T-helper 1 cell (primary cell): ENCODE measurements at places on chromosomes 5 and 9.
A peak's percentile ranks its signal among the peaks of the same experiment; 100 is the strongest.

DNA sequence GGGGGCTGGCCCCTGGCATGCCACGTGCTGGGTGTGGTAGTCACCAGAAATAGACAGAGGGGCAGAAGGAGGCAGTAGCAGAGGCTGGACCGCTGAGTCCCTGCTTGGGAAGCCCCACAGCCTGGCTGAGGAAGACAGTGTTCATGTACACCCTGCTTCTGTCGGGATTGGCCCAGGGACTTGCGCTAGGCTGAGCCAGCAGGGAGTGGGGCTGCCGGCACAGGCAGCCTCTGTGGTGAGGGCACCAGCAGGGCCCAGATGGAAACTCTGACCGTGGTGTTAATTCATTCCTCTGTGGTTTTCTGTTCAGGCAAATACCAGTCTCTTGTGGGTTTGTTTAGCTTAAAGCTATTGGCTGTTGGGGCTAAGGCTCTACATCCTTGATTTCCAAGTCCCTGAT lies 108.6 kb upstream of the RAD23B start:
- DNase-seq, result no peak

- DNase-seq, result no peak
Measured at GRCh38 chr5:16483361-16483760, 17.8 kb upstream of the ZNF622 start.

- no peak for DNase-seq
Measured at GRCh38 chr9:72930828-72931227, 22.0 kb downstream of the ALDH1A1 start.

GRCh38 chr5:173926359-173926758 lies 38.2 kb downstream of the CPEB4 start:
- no peak for DNase-seq

DNA sequence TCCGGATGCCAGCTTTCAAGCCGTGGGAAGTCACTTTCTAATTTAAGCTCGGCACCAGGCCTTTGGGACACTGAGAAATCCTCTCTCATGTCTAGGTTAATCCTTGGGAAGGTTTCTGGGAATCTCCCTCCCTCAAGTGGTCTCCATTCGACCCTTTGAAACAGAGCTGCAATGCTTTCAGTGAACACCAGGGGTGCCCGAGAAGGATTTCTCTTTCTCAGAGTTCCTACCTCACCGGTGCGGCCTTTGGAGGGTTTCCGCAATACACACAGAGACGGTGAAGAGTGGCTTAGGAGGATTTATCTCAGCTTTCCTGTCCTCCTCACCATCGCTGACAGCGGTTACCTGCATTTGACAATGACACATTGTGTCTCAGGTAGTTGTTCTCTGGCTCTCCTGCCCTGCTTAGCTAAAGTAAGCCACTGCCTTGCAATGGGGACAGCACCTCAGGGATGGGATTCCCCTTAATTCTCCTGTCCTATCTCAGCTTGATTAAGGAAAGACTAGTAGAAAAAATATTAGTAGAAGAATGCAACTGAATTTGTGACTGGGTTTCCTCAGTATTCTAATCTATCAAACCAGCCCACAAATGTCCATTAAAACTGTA lies 180.6 kb downstream of the GABRG2 start:
- DNase-seq, result no peak

DNA sequence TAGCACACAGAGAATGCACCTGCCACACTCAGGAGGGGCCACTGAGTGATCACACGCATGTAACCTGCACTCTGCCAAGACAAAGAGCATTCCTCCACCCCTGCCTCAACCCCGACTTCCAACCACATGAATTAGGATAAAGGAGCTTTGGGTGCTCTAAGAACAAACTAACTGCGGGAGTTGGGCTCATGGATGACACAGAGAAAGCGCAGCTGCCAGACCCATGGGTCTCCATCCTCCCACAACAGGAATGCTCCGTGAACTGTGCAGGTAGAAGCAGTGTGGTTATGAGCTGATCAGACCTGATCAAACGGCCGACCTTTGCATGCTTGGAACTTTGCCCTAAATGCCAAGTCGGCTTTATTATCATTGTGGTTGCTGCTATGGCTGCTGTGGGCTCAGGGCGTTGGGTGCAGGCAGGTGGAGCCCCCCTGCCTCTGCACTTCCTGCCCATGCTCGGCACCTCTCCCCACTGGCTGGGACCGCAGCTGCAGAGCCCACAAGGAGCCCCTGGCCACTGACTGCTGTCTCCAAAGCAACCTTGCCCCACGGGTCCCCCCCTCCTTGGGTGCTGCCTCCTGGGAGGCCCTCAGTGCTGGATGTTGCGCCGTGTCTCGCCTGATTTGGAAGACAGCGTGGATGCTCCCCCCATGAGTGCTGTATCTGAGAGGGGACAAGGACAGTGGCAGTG lies 2.6 kb upstream of the SLC6A3 start:
- no peak for DNase-seq

GRCh38 chr9:14433351-14434157 lies 119.6 kb upstream of the NFIB start:
- DNase-seq, result no peak

DNA sequence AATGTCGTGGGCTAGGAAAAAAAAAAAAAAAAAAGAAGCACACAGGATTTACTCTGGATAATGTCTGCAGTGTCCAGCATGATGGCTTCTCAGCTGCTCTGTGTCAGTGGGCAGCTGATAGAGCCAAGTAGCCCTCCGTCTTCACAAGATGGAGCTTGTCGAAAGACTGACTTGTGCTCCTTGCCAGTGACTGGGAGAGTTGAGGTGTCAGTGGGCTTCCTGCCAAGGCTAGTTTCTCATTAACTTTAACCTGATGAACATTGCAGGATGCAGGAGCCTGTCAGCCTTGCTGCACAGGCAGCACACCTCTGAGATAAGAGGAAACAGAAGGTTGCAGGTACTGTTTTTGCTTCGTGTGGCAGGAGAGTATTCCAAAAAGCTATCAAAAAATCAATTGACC lies 171.4 kb upstream of the SGCD start:
- DNase-seq, result no peak

DNA sequence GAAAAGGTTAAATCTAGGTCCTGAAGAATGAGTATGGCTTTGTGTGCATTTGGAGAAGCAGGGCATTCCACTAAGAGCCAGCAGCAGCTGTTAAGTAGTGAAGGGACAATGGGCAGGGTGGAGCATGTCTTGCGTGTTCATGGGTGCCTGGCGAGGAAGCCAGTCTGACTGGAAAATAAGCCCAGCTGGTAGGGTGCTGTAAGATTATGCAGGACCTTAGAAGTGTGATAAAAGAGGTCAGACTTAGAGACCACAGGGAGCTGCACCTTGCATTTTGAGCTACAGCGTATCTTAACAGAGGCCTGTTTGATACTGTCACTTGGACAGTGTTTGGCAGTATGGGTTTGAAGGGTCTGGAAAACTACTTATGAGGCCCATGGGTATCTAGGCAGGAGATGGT lies 131.7 kb upstream of the ELL2 start:
- DNase-seq, result no peak

- DNase-seq, result no peak
Measured at GRCh38 chr9:78663369-78663768, 366.4 kb downstream of the PSAT1 start.

DNA sequence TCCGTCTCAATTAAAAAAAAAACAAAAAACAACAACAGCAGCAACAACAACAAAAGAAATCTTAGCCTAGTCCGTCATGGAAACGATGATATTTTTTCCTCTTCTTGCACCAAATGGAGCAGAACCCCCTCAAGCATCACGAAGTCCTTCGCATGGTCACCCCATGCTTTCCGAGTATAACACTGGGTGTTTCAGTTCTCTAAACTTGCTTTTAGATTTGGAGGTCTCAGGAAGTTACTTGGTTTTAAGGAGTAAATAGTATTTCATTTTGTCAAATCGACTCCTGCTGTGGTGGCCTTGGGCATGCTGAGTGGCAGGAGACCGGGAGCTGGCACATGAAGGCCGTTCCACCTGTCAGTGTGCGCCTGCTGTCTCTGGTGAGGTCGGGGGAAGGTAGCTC lies 118.5 kb upstream of the CACNA1B start:
- DNase-seq, result no peak

GRCh38 chr9:70594386-70594944 lies 180.0 kb upstream of the KLF9 start:
- no peak for DNase-seq

GRCh38 chr9:121333950-121334773 lies 35.9 kb downstream of the STOM start:
- DNase-seq, result no peak

DNA sequence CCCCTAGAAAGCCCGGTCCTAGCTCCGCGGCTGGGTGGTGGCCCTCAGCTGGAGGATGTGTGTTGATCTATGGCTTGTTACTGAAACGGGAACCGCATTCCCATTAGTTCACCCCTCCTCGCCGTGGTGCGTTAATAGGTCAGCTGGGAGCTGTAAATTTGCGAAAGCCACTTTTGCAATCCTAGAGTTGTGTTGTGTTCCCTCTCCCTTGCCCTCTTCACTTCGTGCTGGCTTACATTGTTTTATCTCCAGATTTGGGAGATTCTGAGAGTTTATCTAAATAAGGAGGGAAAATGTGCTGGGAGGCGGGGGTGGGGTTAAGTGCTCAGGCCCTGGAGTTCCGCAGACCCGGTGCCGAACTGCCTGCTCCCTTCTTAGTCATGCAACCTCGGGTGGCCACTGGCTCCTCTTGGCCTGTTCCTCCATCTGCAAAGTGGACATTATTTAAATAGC lies 62.8 kb downstream of the HMCN2 start:
- DNase-seq, result no peak

- DNase-seq, result no peak
Measured at GRCh38 chr5:81180780-81181460, 52.2 kb upstream of the CKMT2 start.

DNA sequence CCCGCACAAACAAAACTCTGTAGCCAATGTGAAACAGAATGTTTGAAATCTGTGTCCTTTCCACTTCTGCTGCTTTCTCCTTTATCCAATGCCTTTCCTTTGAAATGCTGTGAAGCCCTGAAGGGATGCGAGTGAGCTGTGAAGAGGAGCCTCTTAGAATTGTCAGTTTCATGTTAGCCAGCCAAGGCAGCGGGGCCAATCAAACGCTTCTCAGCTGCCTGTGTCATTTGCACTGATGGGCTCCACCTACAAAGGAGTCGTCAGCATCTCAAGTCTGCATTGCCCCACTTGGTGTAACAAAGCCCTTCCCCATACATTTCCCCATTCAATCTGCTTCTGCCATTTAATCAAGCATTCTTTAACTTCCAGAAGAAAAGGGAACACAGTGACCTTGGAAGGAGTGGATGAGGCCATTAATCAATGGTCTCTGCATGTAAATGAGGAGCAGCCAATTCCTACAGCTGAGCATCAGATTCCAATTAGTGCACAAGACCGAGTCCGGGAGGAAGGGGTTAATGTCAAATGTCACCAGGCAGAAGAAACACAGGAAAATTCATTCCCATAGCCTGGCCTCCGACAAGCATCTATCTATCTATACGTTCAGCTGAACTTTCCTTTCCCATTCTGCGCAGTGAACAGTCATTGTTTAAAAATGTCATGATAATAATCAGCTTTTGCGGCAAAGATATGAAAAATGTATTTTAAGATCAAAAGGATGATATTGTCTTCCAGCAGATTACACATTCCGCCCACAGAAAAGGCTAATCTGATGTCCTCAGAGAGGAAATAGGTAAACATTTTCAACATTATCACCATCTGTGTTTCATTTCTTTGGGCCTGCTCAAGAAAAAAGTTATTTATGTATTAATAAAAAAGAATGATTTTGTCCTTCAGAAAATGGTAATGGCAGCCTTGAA lies 154.6 kb downstream of the FSTL4 start:
- no peak for DNase-seq

DNA sequence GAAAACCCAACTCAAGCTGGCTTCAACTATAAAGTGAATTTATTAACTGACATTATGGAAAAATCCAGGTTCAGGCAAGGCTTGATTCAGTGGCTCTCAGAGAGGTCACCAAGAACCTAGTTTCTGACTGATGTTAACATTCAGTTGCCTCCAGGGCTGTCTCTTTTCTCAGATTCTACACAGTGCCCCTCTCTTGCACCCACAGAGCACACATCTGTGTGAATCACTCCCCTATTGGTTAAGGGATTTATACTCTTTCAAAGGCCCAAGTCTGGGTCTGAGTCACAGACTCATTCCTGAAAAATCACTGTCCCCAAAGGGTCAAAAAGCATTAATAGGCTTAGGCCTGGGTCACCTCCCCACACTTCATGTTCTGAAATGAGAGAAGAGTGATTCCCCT lies 6.2 kb upstream of the HAVCR2 start:
- DNase-seq, result no peak

GRCh38 chr5:36305571-36306326 lies 4.0 kb upstream of the RANBP3L start:
- DNase-seq, result peak; percentile 12

DNA sequence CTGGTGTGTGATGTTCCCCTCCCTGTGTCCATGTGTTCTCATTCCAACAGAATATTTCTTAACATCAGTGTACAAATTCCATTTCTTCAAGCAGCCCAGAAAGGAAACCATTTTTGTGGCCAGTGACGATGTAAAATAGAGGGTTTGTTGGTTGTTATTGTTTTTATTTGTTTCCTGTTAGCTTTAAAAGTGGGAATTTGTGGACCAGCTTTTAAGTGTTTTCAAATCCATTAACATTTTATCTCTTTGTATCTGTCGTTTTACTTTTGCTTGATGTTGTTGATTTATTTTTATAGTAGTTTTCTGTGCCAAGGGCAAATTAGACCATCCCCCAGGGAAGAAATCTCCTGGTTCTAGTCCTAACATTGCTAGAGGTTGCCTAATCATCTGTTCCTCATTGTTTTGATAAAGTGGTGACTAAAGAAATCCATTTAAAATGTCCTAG lies 100.0 kb downstream of the GDNF start:
- DNase-seq, result no peak

DNA sequence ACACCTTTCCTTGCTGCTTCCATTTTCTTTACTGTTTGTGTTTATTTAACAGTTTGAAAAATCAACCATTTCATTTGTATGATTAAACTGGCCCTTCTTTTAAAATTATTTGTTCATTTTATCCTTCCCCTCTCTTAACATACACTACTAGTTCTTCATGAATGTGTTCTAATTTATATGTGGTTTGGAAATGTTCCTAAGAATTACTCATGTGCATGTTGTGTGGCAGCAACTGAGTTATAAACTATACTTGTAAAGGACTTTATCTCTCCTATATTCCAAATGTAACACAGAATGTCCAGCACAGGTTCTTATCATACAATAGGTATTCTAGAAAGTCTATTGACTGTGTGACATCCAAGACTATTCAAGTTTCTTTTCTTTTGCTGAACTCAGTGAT lies 358.2 kb upstream of the MEF2C start:
- DNase-seq, result no peak

DNA sequence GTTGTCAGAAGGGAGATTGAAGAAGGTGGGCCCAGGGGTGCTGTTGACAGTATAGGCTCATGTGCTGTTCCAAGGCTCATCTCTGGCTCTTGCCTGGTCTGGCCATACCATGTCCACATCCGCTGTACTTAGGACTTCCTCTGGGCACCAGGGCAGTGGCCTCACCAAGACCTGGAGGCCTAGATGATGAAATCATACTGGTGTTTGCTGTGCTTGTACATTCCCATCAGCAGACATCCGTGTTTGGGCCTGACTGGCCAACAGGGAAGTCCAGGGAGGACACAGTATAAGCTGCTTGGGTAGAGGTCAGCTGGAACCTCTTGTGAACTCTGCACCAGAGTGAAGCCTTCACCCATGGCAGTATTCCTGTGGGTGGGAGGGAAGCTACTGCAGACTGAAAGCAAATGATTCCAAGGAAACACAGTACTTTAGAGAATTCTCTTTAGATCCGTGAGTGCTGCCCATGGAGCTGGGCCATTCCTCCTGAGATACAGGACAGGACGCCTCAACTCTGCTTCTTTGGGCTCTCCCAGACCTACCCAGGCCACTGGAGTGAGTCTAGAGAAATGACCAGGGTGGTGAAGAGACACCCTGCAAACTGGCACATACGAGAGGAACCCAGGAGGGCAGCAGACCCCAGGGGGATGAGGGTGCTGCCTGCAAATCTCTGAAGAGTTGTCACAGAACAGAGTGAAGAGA lies 22.5 kb downstream of the POLR1E start:
- DNase-seq, result no peak
